ENCODE measurements at places on chromosomes 5 and 9.

DNA sequence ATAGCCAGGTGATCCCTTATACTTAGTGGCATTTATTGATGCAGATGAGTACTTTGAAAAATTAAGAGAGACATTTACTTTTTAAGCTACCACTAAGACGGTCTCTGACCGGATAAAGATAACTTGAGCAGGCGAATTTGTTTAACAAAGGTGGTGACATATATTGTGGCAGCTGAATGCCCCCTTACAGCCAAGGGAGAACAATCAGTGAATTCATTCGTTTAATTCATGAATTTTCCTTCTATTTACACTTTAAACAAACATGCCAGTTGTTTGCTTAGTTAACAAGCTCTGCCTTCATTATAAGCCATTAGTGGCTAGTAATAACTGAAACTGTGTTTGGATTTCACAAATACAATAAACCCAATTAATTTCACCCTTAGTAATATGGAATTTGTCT lies 187.1 kb downstream of the AOPEP start:
- DNase-seq: no peak

- peak; percentile 24 for DNase-seq
These were observed 42.5 kb upstream of the EXOC3 start for GRCh38 chr5:400282-401145.

GRCh38 chr9:76761448-76761847 lies 2.8 kb upstream of the PCA3 start:
- no peak for DNase-seq

DNA sequence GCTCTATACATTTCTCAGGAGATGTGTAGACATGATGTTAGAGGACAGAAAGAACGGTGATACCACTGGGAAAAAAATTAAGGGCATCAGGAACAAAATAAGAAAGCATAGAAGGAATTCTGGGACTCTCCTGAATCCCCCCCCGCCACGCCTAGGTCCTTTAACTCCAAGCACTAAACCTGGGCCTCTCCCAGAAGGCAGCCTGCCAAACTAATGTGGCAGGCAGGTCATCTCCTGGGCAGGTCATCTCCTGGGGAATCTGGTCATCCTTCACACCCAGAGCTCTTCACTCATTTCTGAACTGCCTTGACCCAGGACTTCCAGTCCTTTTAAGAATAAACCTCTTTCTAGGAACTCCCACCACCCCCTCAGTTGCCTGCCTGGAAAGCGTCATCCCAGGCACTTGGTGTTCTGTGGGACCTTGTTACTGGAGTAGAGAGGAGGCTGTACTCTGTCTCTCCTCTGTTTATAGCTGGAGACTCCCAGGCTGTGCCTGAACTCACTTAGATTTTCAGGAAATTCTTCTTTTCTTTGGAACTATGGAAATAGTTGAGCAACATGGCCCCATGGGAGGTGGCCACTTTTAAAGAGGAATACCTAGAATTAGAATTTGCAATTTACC lies 24.1 kb downstream of the PSAT1 start:
- no peak for DNase-seq
